ENCODE measurements at places on chromosomes 13 and 19.

GRCh38 chr13:89490661-89491060 lies 1819.5 kb downstream of the SLITRK5 start:
- DNase-seq: no peak

DNA sequence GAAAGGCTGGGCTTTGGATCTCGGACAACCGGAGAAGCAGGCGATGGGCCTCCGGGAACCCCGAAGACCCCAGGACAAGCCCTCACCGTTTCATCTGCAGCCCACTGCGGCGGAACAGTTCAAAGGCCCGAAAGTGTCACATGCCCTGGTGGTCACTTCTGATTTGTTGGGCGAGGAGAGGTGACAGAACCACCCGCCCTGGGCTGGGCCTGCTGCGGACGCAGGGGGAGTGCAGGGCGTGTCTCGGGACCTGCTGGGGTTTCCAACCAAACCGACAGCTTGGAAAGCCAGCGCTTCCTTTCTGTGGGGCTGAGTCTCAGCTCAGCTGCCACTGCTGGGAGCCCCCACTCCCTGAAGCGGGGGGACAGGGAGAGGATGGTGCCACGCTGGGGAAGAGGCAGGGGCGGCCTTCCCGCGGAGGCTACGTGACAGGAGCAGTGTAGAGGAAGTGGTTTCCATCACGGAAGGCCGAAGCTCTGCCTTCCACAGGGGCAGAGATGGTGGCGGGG lies 22.8 kb upstream of the ZBTB7A start:
- DNase-seq: no peak

DNA sequence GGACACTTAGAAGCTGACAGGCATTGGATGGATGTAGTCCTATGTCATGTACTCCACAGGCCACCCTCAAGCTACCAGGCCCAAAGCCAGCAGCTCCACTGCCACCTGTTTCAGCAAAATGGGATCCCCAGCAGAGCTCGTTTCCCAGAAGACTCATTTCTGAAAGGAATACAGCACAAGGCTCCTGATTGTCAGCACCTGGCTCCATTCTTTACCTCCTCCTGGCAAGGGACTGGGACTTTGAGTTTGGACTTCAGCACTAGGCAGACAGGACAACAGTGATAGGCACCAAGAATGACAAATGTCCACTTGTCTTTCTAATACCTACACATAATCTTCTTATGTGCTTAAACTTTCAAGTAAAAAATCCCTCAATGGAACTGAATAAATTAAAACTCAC lies 150.4 kb upstream of the RXFP2 start:
- DNase-seq: no peak

- DNase-seq: no peak
Observed at GRCh38 chr13:38141792-38142191, 207.9 kb upstream of the UFM1 start.

- DNase-seq: no peak
Observed at GRCh38 chr19:43798546-43799409, 3.5 kb downstream of the LYPD5 start.

GRCh38 chr13:98129059-98129746 lies 13.7 kb upstream of the FARP1 start:
- DNase-seq: peak; percentile 77

- DNase-seq: peak; percentile 60
Observed at GRCh38 chr13:23960566-23961156, 63.4 kb upstream of the C1QTNF9B start.

- DNase-seq: no peak
Observed at GRCh38 chr19:39795001-39795400, 16.3 kb downstream of the LEUTX start.

DNA sequence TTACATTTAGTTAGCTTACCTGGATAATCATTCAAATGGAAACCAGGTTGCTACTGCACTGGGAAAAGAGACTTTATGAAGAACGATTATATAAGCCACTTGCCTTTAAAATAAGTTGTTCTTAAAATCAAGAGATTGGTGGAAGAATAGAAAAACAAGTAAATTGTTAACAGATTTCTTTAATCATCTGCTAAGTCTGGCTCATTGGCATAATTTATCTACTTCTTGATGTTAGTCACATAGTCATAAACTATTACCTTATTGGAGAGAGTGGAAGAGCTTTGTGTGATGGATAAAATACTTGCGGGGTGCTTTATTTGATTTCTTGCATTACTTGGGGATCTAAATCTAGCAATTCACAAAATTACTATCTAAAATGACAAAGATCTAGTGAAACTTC lies 6.8 kb downstream of the LSM14A start:
- no peak for DNase-seq

- peak; percentile 69 for DNase-seq
Observed at GRCh38 chr13:41263261-41263971, at the start of gene MTRF1. Gene MTRF1, minus strand, starts transcription at chr13:41263576. Its CDS starts 2,669 bp downstream, at chr13:41260907.

DNA sequence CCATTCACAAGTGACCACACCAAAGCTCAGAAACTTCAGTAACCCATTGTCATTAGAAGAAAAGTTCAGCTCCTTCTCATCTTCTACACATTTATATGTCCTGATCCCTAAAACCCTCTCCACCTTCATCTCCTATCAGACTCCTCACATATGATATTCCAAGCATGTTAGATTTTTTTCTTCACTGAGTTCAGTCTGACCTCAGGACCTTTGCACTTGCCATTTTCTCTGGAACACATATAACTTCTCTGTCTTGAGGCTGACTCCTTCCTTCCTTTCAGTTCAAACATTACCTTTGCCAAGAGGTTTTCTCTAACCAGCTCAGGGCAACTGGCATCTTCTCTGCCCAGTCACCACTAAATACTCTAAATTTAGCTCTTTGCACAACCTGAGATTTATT lies 54.1 kb downstream of the C13orf42 start:
- no peak for DNase-seq

GRCh38 chr19:16420781-16421386 lies 50.9 kb downstream of the EPS15L1 start:
- DNase-seq: no peak

DNA sequence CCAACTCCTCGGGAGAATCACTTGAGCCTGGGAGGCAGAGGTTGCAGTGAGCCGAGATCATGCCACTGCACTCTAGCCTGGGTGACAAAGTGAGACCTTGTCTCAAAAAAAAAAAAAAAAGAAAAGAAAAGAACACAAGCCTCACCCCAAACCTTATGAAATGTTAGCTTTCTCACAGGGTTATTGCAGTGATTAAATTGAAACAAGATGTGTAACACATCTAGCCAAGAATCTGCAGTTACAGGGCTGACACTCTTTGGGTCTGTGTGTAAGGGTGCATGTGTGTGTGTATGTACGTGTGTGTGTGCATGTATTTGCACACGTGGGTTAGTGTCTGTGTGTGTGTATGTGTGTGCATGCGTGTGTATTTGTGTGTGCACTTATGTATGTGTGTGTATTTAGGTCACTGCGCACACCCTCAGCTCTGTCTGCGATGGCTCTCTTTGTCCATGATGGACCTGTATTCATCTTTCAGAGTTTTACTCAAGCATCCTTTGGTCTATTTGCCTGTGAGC lies 336.3 kb downstream of the UQCRFS1 start:
- no peak for DNase-seq

DNA sequence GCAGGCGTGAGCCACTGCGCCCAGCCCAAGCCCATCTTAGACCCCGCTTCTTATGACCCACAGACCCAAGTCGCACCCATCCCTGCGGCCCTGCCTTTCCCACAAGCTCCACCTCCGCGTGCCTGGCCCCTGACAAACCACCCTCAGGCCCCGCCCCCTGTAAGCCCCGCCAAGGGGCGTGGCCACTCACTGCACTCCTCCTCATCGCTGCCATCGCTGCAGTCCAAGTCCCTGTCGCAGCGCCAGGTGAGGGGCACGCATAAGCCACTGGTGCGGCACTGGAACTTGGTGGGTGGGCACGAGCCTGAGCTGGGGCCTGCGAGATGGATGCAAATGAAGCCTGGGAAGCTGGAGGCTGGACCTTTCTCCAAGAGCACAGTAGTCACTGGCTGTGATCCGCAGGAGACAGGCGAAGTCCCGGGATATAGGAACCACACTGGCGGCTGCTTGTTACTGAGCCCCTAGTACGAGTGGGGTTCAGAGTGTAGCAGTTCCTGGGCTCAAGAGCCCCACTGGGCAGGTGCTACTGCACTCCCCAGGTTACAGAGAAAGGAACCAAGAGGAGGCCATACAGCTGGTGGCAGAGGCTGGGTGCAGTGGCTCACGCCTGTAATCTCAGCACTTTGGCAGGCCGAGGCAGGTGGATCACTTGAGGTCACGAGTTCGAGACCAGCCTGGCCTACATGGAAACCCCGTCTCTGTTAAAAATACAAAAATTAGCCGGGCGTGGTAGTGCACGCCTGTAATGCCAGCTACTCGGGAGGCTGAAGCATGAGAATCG lies 3.1 kb downstream of the CD320 start:
- no peak for DNase-seq

GRCh38 chr19:33721735-33722297 lies 74.9 kb upstream of the KCTD15 start:
- DNase-seq: no peak

GRCh38 chr19:44694184-44694579 lies 4.8 kb upstream of the CEACAM16 start:
- no peak for DNase-seq

DNA sequence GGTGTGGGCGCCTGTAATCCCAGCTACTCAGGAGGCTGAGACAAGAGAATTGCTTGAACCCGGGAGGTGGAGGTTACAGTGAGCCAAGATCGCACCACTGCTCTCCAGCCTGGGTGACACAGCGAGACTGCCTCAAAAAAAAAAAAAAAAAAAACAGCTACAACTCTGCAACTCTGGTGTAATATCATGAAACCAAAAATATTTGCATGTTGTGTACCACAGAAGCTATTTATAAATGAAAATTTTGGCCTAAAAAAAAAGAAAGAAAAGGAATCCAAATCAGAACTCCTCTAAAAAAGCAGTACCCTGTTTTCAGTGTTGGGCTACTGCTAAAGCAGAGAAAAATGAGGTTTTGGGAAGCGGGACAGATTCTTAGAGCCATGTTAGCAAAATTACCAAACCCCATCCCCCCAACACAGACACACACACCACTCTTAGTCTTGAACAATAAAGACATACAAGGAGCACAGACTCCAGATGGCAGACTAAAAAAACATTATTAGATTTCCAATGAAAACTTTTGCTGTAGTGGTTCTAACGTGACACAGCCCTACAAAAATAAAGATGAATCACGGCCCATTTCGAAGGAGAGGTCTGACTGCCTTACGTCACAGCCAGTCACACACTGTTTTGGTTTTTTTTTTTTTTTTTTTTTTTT lies 51.5 kb downstream of the INSR start:
- peak; percentile 64 for DNase-seq

DNA sequence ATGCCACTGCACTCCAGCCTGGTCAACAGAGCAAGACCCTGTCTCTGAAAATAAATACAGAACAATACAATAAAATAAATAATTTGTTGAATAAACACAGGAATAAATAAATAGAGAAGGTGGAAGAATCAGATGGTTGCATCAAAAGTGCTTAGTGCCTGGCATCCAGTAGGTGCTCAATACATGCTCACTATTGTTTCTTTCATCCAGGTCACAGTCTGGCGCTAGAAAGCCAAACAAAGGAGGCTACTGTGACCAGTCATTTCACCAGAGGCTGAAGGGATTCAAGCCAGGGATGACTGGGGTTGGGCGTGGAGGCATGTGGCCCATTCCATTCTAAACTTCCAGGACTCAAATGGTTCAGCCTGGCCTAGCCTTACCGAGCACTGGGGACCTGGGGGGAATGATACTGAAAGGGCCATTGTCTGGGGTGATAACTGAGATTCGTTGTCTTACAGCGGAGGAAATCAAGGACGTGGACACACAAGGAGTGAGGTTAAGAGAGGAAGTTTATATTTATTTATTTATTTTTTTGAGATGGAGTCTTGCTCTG lies 3.6 kb upstream of the NDUFB7 start:
- DNase-seq: no peak

- no peak for DNase-seq
Observed at GRCh38 chr19:38665219-38665931, 17.9 kb downstream of the ACTN4 start.

DNA sequence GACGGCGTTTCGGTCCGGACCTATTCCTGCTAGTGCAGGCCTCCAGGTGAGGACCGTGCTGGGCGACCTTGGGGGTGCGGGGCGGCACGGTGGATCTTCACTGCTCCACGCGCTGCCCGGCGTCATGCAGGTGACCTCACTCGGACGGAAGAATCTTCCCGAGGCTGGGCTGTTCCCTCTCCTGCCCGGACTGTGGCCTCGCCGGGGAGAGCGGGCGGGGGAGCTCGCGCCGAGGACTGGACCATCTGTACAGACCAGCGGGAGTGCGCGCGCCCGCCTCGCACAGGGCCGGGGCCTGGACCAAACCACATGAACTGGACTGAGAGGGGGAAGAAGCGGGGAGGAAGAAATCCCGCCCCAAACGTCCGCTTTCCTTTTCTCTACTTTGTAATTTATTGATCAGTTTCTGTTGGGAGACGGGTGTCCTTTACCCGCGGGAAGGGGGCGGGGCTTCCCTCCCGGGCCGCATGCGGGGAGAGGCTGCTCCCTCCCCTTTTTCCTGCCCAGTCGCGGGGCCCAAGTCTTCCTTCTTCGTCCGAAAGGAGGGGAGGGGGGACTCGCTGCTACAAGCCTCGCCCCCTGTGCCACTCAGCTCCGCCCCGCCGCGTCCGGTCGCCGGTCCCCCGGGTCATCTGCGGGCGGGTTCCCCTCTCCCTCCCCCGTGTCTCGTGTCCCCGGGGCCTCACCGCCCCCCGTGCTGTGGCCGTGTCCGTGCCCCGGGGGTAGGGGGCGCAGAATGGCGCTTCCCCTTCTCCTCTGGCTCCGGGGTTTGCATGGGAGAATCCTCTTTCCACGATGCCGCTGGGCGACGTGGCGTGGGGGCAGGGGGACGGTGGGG lies 4.9 kb downstream of the HRC start:
- peak; percentile 65 for DNase-seq

GRCh38 chr13:113425941-113426590 lies 27.2 kb downstream of the ADPRHL1 start:
- DNase-seq: no peak

- DNase-seq: no peak
Observed at GRCh38 chr13:50376895-50377575, 361.8 kb downstream of the KCNRG start.

DNA sequence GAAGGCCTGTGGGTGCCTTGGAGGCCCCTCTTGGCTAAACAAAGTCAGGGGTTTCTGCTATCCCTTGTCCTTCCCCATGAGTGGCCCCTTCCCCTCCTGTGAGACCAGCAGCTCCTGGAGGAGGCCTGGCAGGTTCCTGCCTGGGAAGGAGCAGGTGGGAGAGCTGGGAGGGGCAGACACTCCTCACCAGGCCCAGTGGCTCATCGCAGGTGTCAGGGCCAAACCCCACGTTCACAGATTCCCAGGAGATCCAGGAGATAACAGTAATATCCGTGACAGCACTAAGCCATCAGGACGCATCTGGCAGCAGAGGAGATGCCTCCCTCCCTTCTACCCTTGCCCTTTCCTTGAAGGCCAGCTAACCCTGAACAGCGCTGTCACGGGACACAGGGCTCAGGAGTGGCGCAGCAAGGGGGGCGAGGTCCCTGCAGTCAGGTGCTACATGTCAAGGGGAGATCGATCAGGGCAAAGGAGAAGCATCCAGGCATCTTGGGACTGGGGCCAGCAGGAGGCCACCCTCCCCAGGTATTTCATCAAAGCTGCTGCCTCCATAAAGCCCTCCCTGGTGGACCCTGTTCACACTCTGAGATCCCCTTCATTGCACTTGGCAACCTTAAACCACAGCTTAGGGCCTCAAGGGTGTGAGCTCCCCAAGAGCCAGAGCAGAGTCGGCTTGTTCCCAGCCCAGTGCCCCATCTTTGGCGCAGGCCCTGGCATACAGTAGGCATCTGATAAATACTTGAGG lies 4.8 kb downstream of the CEBPA start:
- no peak for DNase-seq

Data from IMR-90 (cell line).